Ecto neural progenitor cell (in vitro differentiated cells): ENCODE measurements at places on chromosomes 13 and 19.

- DNase-seq = no peak
These were observed 23.1 kb downstream of the GAS6 start for GRCh38 chr13:113840541-113841352.

DNA sequence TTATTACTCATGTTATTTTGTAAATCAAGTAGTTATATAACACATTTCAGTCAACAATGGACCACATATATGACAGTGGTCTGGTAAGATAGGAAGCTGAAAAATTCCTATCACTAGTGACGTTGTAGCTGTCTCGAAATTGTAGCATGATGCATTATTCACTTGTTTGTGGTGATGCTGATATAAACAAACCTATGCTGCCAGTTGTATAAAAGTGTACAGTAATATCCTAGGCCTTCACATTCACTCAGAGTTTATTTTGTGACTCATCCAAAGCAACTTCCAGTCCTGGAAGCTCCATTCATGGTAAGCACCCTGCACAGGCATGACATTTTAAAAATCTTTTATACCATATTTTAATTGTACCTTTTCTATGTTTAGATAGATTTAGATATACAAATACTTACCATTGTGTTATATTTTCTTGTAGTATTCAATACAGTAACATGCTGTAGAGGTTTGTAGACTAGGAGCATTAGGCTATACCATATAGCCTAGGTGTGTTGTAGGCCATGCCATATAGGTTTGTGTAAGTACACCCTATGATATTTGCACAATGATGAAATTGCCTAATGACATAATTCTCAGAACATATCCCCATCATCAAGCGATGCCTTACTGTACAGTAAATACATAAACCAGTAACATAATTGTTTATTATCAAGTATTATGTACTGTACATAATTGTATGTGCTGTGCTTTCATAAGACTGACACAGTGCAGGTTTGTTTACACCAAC lies 49.3 kb downstream of the IFT88 start:
- DNase-seq = no peak

DNA sequence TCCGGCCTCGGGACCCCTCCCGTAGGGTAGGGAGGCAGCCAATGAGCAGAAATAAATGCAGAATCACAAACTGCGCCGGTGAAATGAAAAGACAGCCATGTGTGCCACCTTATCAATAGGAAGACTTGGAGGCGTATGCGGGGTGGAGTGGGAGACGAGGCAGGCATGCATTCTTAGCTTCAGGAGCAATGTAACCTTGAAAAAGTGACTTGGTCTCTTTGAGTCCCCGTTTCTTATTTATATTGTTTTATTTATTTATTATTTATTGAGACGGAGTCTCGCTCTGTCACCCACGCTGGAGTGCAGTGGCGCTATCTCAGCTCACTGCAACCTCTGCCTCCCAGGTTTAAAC lies 16.0 kb downstream of the SSC5D start:
- no peak for DNase-seq

DNA sequence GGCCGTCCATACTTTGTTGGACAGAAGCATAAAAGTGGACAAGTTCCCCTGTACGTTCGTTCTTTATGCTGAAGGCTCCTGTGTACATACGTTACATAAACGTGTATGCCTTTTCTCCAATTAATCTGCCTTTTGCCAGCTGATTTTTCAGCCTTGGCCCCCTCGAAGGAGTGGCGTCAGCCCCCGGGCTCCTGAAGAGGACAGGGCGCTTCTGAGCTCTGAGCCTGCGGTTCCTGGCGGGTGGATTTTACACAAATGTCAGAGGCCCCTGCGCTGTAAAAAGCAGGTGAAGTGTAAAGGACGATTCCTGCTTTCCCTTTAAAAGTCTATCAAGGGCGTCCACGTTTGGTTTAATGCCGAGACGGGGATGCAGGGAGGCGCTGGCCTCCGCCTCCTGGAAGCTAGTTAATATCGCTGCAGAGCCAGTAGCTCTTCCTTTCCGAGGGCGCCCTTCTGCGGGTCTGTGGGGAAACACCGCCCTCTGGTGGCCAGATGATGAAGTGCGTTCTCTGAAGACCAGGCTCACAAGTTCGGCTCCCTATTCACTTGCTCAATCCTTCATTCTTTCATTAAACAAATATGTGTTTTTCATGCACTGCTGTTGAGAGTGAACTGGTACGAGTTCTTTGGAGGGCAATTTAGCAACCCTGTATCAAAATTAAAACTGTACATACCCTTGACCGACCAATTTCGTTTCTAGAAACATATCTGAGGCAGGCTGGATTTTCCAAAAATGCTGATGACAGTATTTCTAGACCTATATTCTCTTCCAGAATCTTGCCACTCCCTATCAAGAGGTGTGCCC lies 62.0 kb downstream of the GPR12 start:
- DNase-seq = peak; percentile 92

DNA sequence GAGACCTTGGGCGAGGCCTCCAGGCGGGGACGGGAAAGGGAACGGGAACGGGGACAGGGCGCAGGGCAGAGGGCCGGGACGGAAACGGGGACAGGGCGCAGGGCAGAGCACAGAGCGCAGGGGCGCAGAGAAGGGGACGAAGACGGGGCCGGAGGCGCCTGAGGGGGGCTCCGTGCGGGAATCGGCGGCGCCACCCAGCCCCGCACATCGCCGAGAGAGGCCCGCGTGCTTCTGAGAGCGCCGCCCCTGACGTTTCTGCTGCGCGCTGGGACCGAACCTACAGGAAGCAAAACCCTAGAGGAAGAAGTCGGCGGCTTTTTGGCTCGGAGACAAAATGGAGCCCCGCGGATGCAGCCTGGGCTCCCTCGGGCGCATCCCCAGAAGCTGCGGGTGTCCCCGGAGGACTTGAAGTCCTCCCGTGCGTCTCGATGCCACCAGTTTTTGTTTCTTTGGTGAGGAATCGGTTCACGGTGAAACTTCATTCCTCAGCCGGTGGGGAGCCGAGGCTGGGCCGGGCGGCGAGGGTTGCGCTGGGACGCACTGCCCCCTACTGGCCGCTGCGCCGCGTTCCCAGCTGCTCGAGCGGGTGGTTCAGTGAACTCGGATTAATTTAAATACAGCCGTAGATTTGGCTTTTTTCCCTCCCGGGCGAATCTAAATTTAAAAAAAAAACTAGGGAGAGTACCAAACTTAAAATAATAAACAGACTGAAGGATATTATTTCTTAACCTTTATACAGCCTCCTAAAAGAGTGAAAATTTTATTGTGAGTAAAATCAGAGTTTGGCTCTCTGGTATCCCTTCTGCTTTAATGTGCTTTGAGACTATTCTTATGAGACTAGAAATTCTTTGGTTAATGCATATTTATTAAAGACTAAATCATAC lies 350.0 kb upstream of the ARGLU1 start:
- DNase-seq = peak; percentile 92

- no peak for DNase-seq
These were observed 24.8 kb upstream of the ZNF254 start for GRCh38 chr19:24062190-24062589.

DNA sequence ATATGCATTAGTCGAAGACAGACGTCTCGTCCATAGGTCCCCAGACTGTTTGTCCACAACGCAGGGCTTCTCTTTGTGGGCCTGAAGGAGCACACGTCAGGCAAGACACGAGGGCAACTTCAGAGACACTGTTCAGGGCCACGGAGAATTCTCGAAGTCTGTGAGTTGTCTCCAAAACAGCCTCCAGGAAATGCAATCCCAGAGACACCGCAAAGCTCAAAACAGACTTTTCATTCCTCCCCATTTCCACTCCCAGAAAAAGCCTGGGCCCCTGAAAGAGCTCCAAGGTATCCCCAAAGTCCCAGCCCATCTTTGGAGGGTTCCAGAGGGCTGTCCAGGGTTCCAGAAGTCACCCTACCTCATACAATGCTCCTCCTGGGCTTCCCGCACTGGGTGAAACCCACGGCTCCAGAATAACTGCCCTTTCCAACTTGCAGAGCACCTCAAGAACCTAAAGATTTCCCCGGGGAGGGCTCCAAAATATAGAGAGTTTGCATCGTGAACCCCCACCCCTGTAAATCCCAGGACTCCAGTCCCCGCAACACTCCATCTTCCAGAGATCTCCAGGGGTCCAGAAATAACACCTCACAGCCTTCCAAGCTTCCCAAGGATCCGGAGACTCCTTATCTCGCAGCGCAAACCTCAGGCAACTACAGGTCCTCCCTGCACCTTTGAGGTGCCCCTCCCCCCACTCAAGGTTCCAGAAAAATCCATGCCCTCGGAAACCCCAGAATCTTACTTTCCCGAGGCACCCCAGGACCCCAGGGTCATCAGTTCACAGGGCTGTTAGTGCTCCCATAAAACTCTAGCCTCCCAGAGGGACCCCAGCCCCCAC lies 687 bp upstream of the FTL start:
- no peak for DNase-seq

DNA sequence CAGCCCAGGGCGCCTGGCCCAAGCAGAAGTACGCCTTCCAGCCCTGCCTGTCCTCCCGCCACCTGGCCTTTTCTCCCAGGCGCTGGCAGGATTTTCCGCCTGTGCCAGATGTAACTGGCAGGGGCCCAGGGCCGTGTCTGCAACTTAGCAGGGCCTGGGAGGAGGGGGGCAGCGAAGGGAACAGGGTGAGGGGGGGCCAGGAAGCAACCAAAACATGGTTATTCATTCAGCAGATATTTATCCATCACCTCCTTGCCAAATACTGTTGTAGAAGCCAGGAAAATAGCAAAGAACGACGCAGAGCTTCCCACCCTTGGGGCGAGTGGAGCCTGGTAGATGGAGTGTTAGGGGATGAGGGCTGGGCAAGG lies 5.6 kb downstream of the TLE6 start:
- peak; percentile 61 for DNase-seq

DNA sequence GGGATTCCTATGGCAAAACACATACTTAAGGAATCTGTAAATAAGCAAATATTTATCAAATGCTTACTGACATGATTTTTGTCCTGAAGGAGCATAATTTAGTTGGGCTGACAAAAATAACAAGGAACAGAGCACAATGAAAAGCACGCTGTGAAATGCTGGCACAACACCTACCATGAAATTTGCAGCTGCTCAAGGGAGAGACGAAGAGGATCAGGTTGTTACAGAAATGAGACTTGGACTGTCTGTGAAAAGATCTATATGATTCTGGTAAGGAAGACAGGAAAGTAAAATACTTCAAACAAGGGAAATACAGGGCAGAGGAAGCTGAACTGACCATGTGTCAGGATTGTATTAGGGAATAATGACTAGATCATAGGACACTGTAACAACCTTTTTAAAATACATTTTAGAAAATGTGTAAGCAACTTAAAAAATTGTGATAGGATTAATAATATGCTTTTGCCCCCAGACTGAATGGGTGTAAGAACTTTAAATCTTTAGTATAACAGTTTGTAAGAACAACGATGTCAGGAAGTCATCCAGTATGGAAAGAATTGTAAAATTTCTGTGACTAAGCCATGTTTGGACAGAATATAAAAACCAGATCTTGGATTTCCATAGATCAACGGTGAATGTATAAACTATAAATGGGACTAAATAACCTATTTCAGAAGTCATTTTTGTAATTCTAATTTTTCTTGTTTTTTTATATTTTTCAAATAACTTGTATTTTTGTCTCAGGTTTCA lies 1556.0 kb downstream of the EFNB2 start:
- no peak for DNase-seq

- DNase-seq = no peak
These were observed 47.4 kb upstream of the TMTC4 start for GRCh38 chr13:100721885-100722512.

DNA sequence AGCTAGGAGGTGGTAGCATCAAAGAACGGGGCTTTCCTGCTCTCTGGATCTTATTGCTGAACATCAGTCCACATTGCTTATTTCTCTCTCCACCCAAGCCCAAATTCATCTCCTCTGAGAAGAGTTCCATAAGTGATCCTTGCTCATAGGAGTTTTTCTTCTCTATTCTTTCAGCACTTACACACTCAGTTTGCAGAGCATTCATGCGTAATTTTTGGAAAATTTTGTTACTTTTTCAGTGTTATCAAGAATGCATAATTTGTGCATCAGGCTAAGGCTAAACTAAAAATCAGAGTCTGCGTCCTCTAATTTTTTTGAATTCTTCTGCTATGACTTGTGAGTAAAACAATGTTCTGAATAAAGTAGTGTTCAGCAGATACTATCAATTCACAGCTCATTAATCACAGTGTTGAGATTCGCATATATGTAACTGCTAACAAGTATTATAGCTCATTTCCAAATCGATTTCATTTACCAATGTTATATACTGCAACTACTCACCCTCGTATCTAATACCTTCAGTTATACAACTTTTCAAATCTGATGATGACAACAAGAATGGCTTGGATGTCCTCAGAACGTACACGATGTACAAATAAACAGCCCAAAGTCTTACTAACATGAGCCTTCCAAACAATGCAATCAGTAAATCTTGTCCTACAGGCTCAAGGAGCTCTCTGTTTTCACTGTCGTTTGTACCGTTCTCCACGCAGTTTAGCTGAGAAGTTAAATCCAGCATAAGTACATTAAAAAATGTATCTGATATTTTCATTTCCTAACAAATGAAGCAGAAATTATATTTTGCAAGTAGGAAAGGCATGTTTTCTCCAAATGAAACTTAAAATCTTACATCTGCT lies 36.4 kb upstream of the STARD13 start:
- DNase-seq = no peak

DNA sequence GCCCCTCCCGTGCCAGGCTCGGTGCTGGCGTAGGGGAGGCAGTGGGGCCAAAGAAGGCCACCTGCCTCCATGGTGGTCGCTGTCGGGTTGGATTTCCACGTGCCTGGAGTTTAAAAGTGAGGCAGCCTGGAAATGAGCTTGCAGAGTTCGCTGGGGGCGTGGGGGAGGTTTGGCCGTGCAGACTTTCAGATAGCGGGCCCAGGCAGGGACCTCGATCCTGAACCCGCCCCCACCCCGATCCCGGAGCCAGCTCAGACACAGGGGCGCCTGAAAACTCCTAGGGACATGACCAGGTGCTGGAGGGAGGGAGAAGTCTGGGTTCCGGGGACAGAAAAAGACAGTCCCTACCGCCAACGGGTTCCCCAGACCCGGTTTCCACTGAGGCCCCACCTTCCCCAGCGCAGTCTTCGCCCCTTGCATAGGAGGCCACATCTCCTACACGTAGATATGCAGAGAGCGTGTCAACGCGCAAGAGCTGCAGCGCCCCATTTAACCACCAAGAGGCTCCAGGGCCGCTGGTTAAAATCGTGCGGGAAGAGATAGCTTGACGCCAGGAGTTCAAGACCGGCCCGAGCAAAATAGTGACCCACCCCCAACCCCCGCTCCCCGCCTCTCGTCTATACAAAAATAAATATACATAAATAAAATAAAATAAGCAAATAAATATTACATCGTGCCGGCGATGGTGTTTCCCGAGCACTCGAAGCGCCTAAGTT lies 8.5 kb downstream of the CCDC8 start:
- DNase-seq = no peak

- DNase-seq = no peak
These were observed 1.8 kb upstream of the MED4 start for GRCh38 chr13:48096670-48097069.

DNA sequence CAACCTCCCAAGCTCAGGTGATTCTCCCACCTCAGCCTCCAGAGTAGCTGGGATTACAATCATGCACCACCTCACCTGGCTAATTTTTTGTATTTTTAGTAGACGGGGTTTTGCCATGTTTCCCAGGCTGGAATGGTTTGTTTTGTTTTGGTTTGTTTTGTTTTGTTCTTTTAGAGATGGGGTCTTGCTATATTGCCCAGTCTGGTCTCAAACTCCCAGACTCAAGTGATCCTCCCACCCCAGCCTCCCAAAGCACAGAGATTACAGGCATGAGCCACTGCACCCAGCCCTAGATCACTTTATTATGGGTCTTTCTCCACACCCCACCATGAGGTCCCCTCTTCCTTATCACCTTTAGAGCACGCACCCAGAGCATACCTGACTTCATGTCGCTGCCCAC lies 8.0 kb upstream of the KRTDAP start:
- no peak for DNase-seq

GRCh38 chr13:44932171-44932849 lies 57.0 kb downstream of the NUFIP1 start:
- no peak for DNase-seq

- DNase-seq = no peak
These were observed 67.6 kb downstream of the RASL11A start for GRCh38 chr13:27338207-27338606.
